Dermis microvascular lymphatic vessel endothelial cell (primary cell): ENCODE measurements at places on chromosomes 7 and 10. TPM values are rescaled to one million over a fixed set of nuclear protein-coding genes. Genes with fewer than 3 reads are reported as not detected.

DNA sequence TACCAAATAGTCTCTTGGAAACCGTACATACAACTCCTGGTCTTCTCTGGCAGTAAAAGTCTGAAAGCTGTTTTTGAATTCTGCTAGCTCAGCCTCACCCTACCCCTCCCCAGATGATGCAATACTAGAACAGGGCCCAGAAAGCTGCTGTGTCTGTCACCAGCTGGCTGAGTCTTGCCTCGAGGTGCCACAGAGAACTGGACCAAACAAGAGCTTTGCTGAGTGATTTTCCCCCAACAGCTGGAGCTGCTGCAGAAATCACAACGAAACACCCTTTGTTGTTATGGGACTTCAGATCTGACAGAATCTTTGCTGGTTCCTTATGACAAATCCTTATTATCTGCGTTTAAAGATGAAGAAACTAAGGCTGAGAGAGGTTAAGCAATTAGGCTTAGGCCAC, 134.1 kb downstream of the SPAG6 start:
- no peak for DNase-seq

- peak; percentile 12 for DNase-seq
These were observed 473 bp downstream of the PPP1R9A start for GRCh38 chr7:94907811-94908322.

DNA sequence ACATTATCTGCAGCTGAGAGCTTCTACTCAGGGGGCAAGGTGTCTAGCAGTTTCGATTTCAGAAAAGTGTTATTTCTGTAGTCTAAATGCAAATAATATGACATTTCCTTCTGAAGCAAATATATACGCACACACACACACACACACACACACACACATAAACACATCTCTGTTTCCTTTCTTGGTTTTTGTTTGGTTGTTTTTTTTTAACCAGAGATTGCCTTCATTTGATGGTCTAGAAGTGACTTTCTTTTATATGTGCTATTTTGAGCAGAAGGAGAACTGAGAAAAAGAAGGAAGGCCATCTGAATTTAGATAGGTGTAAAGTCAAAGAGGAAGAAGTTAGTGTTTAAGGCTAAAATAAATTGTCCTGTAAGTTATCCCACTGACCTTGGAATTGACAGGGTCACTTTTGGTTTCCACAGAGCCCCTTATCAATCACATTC, 142.2 kb downstream of the TRIL start:
- DNase-seq, result no peak

DNA sequence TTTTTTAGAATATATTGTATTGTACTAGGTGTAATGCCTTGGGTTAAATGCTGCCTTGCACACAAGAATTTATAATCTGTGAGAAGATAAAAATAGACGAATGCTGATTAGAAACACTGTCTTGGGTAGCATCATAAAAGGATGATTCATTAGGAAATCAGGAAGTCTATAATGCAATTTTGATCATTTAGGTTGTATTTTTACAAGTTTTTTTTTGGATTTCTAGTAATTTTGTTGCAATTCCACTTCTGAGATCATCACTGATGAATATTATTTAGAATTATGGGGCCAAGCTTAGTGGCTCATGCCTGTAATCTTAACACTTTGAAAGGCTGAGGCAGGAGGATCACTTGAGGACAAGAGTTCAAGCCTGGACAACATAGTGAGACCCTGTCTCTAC, 29.6 kb downstream of the WBP1L start:
- DNase-seq, result no peak

DNA sequence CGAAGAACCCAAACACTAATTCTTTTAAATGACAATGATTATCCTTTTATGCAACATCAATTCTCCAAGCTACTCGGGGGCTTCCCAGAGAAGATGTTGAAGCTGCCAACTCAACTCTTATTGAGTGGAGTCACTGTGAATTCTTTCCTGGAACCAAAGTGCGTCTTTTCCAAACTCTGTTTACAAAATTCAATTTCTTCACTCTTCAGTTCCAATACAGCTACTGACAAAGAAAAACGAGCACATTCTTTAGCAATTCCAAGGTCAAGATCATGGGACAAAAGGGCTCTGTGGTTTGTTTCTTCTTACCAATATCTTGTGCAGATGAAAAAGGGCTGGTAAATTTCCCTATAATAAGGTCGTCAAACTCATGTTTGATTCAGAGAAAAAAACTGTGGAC, 74.2 kb downstream of the FAS start:
- no peak for DNase-seq

The UTF1 gene
- not detected in 2 replicates for total RNA-seq

The TFEC gene
- total RNA-seq, result 0.89 and 0.90 TPM in 2 replicates

The LBX1 gene
- total RNA-seq, result not detected in 2 replicates

The ODAD2 gene
- total RNA-seq, result 0.26 and 0.38 TPM in 2 replicates

The ZCCHC24 gene
- total RNA-seq, result 2.7 and 4.7 TPM in 2 replicates

The ATOH7 gene
- total RNA-seq, result not detected in 2 replicates

The KIF11 gene
- total RNA-seq, result 6.7 and 18.5 TPM in 2 replicates

The SGPL1 gene
- total RNA-seq, result 9.4 and 15.9 TPM in 2 replicates

The PDE6C gene
- total RNA-seq, result not detected in 2 replicates
